NCI-H1694 treated with DMSO at 0.1 percent for 48 hours (cell line): ENCODE measurements at places on chromosomes 2 and 18.

DNA sequence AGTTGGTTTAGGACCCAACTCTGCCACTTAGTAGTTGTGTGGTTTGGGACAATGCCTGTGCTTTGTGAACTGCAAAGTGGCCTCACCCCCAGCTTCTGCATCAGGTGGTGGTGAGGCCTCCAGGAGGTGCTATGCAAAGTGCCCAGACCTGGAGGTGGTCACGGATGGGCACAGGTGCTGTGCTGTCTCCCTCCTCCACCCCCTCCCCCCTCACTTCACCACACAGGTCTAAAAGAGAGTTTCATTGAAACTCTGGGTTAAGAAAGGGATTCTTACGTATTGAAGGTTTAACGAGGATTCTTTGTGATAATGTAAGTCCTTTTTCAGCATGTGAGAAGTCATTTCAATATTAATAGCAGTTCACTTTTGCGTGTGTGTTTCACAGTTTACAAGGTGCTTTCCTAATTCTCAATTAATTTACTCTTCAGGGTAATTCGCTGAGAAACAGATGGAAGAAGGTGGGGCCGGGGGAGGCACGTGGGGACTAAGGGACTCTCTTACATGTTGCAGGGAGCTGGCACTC is 369.9 kb downstream of the LPIN1 start:
- no peak for DNase-seq

GRCh38 chr2:121489911-121490583 is 40.6 kb upstream of the RNU4ATAC start:
- DNase-seq = no peak

DNA sequence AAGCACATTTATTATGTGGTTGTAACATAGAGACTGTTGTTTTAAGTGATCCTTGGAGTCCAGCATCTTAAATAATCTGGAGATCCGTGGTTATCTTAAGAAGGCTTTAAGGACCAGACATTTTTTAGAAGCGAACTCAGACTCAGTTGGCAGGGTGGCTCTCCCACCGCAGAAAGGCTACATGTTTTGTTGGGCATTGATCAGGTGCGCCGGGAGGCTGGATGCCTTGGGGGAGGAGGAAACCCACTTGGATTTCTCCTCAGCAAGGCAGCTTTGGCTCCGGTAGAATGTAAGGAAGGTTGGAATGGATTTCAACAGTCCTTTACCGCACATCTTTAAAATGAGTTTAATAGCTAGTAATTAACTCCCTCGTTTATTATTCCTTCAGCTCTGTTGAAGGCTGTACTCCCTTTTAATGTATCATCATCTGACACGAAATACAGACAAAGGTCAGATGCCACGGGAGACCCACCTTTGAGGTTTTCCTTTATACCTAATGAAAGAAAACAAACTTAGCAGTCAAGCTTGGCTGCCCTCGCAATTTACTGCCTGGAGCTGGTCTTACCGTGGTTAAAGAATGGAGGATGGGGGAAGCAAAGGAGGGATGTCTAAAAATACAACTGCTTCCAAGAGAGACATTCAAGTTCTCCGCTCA is 1.2 kb downstream of the TMEM200C start:
- DNase-seq = no peak

GRCh38 chr18:63271148-63271547 is 48.4 kb downstream of the BCL2 start:
- peak; percentile 58 for DNase-seq

DNA sequence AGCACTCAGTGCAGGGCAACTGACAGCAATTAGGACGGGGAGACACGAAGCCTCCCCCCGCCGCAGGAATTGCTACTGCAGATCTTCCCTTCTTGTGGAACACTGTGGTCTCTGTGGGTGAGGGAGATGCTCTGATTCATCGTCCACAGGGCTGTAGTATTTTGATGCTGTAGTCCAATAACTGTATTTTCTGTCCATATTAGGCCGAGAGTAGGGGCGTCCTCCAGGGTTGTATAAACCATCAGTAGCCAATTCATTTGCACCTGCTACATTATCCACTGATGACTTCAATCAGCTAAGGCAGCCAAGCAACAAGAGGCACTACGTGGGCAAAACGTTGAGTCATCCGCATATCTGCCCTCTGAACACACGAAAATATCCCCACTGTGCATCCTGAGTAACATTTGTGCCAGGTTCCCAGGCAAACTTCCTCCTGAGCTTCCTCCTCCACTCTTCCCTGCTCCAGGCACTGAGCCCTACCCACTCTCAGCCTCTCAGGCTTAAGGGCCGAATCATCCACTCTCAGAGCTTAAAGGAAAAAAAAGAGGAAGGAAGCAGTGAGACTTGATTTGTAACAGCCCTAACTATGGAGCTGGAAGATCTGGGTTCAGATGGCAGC is 62.1 kb downstream of the LBH start:
- no peak for DNase-seq

DNA sequence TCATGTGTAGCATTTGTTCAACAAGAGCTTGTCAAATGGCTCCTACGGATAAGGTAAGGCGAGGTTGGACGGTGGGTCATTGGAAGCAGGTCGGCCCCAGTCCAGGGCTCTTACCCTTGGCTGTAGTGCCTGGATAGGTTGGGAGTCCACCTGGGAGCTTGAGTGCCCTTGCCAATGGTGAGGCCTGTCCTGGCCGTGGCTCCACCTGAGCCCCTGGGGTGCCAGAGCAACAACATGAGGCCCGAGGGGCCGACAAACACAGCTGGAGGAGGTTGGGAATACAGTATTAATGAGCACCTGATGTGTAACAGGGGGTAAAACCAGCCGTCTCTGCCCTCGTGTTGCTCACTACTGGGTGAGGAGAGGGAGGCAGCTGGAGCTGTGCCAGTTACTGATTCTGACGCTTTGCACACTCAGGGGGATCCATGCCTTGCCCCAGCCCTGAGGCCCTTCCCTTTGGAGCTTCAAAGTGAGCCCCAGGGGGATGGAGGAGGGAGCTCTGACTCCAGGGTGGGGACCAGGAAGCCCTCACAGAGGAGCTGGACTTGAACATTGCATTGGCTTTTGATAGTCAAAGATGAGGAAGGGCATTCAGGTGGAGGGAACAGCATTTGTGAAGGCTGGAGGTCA is 87.2 kb downstream of the RHOB start:
- no peak for DNase-seq

DNA sequence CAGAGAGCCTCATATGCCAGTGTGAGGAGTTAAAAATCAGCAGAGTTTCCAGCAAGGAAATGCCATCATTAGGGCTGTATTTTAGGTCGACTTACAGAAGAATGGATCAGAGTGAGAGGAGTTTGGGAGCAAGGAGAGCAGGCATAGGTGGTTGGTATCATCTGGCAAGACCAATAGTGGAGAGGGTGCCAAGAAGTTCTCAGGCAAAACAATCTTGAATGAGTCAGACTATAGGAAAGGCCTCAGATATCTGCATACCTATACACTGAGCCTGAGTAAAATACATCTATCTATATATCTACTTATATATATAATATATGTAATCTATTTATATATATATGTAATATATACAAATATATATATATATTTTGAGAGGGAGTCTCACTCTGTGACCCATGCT is 57.3 kb downstream of the TMEFF2 start:
- no peak for DNase-seq

- no peak for DNase-seq
Measured at GRCh38 chr2:236565212-236565611, 4.4 kb upstream of the ACKR3 start.

- DNase-seq = no peak
Measured at GRCh38 chr2:53969968-53970723, 647 bp downstream of the PSME4 start.

DNA sequence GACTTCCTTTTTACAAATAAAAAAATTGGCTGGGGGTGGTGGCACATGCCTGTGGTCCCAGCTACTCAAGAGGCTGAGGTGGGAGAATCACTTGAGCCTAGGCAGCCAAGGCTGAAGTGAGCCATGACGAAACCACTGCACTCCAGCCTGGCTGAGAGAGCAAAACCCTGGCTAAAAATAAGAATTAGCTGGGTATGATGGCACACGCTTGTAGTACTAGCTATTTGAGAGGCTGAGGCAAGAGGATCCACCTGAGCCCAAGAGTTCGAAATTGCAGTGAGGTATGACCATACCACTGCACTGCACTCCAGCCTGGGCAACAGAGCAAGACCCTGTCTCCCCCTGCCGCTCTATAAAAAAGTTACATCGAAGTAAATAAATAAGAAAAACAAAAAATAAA is 33.7 kb downstream of the GFPT1 start:
- no peak for DNase-seq

GRCh38 chr2:95264624-95265023 is 9.6 kb upstream of the PROM2 start:
- DNase-seq = peak; percentile 71

GRCh38 chr2:31241625-31242270 is 7.8 kb downstream of the EHD3 start:
- no peak for DNase-seq

DNA sequence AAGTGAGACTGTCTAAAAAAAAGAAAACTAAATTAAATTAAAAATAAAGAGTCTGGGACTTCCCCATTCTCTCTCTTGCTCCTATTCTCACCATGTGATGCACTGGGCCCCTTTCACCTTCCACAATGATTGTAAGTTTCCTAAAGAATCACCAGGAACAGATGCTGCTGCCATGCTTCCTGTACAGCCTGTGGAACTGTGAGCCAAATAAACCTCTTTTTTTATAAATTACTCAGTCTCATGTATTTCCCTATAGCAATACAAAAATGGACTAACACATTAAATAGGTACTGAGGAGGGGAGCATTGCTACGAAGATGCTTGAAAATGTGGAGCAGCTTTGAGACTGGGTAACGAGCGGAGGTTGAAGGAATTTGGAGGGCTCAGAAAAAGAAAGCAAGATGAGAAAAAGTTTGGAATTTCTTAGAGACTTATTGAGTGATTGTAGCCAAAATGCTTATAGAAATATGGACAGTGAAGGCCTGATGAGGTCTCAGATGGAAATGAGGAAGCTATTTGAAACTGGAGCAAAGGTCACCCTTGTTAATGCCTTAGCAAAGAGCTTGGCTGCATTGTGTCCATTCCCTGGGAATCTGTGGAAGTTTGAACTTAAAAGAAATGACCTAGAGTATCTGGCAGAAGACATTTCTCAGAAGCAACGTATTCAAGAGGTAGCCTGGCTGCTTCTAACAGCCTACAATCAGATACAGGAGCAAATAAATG is 128.7 kb downstream of the EIPR1 start:
- DNase-seq = no peak

GRCh38 chr2:217049956-217050355 is 190.1 kb upstream of the TNP1 start:
- DNase-seq = no peak

GRCh38 chr2:160207804-160208654 is 8.0 kb upstream of the ITGB6 start:
- DNase-seq = no peak

DNA sequence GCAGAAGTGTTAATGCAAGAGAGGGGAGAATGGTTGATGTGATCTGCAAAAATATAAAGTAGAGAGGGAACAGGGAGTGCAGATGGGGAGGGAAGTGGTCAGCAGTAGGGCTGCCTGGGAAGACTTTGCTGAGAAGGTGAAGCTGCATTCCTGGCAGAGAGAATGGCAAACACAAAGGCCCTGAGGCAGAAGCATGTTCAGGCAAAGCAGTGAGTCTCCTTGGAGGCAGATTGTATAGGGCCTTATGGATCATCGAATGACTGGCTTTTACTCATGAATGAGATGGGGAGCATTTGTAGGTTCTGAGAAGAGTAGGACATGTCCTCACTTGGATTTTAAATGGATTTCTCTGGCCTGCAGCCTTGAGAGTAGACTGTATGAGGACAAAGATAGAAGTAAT is 9.5 kb downstream of the ITGA6 start:
- no peak for DNase-seq

DNA sequence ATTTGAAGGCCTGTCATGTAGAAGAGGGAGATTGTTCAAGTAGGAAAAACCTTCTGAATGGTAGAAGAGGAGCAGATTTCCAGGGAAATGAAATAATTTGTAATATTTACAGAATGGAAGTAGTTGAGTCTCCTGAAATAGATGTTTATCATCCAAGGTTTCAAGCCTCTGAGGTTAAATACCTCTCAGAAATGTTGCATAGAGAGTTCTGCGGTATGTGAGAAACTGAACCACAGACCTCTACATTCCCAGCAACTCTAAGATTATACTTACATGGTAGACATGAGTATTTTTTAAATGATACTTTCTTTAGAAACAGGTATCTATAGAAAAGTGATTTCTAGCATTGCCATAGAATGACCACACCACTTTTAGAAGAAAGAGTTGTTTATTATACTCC is 379.8 kb upstream of the FANCL start:
- no peak for DNase-seq

GRCh38 chr2:242020196-242021004 is 150.9 kb downstream of the RTP5 start:
- DNase-seq = no peak

GRCh38 chr18:49596687-49597086 is 34.8 kb downstream of the LIPG start:
- DNase-seq = no peak

DNA sequence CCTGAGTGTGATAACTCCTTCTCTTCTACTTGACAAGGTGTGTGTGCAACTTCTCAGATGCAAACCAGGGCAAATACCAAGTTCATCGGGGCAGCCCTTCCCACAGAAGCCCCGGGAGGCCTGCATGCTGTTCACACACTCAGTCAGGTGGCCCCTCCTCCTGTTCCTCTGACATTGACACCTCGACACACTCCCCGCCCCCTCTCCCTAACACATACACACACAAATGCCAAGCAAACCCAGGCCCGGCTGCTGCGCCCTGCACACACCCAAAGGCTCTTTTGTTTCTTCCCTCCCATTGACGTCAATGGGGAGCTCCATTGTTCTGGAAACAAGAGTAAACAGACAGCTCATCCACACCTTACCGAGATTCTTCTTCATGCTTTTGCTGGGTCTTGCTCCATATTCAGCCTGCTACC is 1.7 kb upstream of the PER2 start:
- DNase-seq = no peak

DNA sequence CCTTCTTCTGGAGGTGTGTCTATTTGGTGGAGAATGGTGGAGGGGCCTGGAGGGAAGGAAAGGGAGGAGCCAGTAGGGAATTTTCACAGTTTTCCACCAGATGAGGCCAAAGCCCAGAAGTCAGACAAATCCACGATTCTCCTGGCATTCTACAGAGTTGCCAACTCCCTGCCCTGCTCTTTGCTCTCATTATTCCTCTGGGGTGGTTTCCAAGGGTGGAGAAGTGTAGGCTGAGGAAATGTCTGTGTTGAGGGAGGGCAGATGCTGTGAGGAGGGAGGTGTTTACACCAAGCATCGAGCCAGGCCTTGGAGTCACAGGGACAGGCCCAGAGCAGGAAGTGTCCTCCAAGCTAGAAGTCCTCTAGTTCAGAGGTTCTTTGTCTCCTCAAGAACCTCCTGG is 124.1 kb upstream of the LGALSL start:
- no peak for DNase-seq
